ENCODE measurements at places on chromosomes 3 and 15.

GRCh38 chr15:49171790-49172189 lies 1.7 kb downstream of the GALK2 start:
- no peak for DNase-seq

DNA sequence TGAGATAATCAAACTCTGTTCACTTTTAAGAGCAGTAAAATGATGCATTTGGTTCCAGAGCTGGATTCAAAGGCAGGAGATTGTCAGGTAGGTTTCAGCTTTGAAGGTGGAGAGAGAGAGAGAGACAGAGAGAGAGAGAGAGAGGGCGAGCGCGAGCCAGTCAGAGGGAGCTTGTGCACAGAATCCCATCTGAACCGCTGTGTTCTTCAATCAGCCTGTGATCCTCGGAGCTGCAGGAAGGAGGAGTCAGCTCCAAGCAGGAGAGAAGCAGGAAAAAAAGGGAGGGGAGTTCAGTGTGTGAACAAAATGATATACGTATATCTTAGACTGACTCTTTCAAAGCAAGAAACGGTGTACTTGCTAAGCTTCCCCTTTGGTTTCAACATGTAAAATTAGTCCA lies at the start of gene GPR149:
GPR149 (minus strand) TSS at position 177 of the 400 bp plus-strand sequence. CDS start 575 bp downstream, outside the sequence.
- DNase-seq: no peak

DNA sequence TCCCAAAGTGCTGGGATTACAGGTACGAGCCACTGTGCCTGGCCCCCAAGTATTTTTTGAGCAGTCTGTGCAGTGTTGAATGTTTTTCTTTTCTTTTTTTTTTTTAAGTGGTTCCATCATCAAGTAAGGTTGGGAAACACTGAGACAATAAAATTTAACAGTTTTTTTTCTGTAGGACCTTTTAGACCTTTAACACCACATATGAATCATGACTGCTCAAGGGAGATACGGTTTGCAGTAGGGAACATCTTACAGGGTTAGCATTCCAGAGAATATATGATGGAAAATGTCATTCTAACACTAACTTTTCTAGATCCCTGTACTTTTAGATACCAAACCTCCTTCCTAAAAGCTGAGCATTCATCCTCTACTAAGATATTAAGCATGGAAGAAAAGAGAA lies 41.7 kb downstream of the SNX4 start:
- no peak for DNase-seq

GRCh38 chr3:30680789-30681648 lies 74.6 kb downstream of the TGFBR2 start:
- DNase-seq: no peak

DNA sequence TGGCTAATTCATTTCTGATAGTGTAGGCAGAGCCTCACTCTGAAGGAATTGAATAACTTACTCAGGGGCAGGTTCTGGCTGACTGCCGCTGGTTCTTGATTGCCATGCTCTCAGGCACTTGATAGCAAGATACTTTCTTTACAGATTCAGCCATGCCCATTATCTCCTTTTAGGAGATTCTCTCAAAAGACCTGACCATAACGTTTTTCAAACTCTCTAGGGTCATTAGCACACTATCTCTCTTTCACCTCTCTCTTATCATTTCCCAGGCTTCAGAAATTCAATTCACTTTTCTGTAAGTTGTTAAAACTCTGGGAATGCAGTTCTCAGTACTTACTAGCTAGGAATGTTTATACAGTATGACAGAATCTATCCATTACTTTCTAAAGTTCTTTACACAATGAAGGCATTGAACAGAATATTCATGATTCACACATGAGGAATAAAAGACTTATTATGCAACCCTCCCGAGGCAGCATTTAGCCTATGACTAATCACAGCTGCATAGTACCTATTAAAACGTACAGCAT lies 850.3 kb upstream of the CADM2 start:
- no peak for DNase-seq

DNA sequence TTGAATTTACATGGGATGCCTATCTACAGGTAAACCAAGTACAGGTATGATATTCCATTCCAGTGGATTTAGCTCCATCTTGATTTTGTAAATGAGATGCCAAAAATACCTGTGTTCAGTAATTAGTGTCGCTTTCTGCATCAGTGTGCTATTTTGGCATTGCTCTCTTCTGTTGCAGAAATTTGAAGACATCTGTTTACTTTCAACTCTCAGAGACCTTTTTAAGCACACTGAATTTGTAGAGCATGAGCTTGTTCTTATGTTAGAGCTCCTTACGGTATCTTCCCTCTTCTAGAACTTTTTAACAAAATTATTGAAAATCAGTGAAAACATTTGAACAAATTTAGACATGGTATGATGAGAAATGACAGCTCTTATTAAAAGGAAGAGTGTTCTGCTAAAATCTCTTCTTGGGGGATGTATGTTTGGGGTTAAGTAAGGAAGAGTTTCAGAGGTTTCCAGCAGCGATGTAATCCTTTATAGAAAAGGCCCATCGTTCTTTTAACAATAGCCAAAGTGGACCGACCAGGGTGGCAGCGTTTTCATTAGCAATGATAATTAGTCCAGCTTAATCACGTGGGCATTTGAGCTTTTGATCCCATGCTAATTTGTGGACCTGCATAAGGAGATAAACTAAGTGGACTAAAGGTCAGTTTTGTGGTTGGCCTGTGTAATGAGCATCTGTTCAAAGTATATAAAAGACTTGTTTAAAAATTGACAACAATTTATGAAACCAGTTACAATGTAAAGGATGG lies 385.4 kb downstream of the PTPRG start:
- DNase-seq: no peak

DNA sequence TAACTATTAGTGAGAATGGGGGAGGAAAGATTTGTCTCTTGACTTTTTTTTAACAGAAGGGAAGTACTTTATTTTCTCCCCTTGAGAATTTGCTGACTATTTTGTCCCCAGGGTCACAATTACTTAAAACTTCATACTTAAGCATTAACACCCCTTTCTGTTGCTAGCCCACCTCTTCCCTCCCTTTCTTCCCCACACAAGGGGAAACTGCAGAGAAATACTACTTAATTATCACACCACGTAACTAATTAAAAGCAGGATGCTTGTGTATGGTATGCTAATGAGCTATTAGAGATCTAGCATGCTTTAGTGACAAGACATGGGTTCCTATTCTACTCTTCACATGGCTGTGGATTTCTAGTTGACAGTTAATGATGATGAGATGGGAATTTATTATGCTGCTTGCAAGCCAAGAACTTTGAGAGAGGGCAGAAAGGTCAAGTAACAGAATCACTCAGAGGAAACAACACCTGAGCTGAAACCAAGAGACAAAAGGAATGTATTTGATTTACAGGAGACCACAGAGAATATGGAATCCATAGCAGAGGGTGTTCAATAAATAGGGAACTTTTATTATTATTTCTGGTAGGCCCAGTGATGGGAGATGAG lies 179.2 kb downstream of the LSAMP start:
- DNase-seq: no peak

DNA sequence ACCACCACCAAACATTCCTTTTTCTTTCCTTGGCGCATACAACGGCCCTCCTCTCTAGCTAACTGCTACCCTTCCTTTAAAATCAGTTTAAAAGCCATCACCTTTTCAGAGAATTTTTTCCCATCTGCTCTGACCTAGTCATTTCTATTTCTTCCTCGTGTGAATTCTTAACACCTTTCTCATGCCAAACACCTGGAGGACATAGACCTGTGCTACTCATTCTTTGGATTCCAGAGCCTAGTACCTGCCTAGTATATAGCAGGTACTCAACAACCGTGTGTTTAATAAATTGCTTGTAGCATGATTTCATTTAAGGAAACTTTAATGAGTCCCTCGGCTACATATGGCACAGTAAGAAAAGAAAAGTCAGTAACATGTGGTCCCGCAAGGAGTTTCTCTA lies 2.0 kb upstream of the TPM1 start:
- DNase-seq: no peak

DNA sequence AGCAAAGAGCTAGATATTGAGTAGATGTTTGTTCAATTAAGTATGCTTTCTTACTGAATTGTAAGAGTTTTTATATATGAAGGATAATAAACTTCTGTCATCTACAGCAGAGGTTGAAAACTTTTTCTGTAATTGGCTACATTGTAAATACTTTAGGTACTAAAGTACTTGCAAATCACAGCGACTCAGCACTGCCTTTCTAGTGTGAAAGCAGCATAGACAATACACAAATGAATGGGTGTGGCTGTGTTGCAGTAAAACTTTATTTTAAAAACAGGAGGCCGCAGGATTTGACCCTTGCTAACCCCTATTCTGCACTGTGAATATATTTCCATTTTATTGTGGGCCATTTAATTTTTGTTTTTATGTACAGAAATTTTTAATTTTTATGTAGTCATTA lies 104.3 kb upstream of the TMC3 start:
- DNase-seq: no peak

DNA sequence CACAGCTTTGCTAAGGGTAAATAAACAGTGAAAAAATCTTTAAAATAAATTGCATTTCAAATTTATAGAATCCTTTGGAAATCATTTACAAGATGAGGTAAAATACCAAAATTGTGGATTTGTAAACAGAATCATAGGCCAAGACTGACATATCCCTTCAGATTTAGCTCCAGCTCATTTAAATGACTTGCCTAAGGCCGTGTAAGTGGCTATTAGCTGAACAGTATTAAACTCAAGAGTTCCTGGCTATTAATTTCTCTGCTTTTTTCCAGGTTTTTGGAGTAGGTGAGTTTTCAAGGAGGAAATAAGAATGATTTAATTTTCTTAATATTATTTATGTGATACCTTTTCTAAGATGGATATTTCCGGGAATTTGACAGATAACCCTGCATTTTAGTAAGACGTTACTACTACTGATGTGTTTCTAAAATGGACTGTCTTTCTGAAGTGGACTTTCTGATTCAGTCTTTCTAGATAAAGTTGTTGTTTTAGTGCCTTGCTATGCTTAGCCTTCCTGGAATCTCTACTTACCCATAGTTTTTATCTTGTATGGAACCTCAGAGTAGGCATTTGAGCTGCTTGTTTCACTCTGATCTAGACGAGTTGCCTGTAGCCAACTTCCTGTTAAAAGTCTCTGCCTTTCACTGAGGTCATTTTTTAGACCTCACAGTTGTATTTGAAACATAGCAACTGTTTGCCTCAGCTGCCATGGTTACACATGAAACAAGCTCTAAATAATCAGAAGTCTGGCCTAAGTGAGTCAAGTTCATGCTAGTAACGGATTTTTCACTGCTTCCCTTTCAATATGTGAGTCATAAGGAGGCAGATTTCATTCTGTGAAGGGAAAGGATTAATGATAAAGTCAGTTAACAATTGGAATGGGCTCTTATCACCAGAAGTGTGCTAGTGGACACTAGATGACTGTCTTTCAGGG lies 127.0 kb downstream of the KLHL25 start:
- DNase-seq: no peak
